ENCODE measurements at places on chromosomes 1 and 21.

- DNase-seq: no peak
These were observed 64.6 kb upstream of the TARDBP start for GRCh38 chr1:10947691-10948462.

DNA sequence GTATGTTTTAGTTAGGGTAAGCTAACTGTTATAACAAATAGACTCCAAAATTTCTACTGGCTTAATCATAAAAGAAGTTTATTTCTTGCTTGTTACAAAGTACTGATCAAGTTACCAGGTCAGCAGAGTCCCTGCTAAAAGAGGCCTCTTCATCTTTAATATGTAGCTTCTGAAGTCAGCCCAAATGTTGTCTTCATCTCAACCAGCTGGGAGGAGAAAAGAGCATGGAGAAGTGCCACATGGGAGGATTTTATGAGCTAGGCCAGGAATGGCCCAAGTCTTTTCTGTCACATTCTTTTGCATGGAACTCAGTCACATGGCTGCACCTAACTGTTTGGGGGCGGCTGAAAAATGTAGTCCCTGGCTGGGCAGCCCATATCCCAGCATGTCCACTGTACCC lies 63.2 kb upstream of the APOBEC4 start:
- no peak for DNase-seq

- peak; percentile 27 for DNase-seq
These were observed at the start of gene C1orf216 for GRCh38 chr1:35718492-35719336. C1orf216 (minus strand) TSS chr1:35718884; CDS start chr1:35716321, 2,563 bp downstream.

DNA sequence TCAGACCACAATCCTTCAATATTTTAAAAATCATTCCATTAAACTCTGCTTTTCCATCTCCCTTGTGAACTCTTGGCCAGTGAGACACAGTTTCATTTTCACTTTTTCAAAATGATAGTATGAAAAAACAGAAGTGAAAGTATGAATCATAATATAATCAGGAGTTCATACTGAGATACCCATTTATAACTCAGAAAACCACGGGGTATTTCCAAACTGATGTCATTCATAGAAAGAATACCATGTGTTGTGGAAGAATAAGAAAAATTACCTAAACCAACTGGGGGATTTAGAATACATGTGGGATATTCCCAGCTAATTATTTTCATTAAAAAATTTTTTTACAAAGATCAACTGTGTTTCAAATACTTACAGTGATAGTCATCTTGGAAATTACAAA lies 149.9 kb downstream of the MRPL39 start:
- DNase-seq: no peak
